ENCODE measurements at places on chromosomes 12 and 14.

DNA sequence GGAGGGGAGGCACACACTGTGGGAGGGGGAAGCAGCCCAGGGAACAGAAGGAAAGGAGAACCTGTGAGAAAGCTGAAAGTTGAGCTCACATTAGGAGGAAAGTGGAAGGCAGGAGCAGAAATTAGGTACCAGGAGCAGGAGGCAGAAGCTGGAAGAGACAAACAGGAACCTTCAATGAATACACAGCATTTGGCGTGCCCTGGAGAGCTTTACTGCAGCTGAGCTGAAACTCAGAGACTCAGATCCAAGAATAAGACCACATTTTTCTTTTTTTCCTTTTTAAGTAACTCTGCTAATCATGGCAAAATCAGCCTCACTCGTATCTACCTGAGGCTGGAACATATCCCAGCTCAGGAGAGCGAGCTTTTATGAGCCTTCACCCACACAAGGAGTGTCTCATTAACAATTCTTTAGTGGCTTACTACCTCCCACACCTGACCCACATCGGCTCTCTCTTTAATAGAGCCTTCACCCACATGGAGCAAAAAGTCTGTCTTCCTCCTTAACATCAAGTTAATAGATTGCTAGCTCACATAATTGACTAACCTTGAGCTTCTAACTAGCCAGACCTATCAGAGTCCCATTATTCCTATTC is 18.2 kb upstream of the CERS5 start:
- DNase-seq: no peak

DNA sequence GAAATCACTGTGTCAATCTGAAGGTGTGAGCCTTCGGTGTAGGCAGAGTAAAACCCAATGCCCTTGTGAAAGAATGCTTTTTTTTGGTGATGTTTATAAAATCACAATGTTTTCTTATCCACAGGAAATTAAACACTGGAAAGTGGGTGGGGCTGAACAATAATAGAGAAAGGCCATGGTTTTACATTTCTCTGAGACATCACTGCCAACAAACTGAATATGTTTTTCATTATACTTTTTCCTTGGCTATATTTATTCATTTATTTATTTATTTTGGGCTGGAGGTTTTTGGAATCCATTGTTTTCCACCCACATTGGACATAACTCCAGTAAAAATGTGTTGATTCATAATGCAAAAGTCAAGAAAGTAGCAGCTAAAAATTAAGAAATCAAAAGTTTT is 16.9 kb downstream of the LRRK2 start:
- DNase-seq: no peak

- no peak for DNase-seq
These were observed 149.9 kb downstream of the KIF26A start for GRCh38 chr14:104288272-104288671.

DNA sequence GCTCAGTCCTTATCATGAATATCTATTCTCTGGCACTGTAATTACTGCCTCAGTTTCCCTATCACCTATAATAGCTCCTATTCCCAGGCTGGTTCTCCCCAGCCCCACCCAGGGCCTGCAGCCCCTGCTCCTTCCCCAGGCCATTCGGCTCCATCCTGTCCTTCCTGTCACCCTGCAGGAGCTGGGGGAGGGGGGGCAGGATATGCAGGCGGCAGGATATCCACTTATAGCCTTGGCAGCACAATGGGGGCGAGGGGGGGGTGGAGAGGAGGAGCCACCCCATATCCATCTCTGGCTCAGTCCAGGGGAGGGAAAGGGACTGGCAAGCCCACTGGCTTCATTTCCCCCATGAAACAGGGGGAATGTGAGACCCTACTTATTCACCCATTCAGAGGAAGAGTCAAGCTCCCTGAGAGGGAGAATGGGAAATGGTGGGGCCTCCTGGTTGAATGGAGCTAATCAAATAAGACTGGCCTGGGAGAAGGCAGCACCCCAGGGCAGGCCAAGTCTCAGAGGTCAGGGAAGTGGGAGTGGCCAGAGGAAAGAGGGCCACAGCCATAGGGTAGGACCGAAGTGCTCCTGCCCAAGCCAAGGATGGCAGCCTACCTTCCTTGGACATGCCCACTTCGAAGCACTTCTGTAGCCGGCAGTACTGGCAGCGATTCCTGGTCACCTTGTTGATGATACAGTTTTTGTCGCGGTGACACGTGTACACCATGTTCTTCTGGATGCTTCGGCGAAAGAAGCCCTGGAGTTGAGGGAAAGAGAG is 7.8 kb upstream of the ITGB7 start:
- DNase-seq: peak; percentile 54

DNA sequence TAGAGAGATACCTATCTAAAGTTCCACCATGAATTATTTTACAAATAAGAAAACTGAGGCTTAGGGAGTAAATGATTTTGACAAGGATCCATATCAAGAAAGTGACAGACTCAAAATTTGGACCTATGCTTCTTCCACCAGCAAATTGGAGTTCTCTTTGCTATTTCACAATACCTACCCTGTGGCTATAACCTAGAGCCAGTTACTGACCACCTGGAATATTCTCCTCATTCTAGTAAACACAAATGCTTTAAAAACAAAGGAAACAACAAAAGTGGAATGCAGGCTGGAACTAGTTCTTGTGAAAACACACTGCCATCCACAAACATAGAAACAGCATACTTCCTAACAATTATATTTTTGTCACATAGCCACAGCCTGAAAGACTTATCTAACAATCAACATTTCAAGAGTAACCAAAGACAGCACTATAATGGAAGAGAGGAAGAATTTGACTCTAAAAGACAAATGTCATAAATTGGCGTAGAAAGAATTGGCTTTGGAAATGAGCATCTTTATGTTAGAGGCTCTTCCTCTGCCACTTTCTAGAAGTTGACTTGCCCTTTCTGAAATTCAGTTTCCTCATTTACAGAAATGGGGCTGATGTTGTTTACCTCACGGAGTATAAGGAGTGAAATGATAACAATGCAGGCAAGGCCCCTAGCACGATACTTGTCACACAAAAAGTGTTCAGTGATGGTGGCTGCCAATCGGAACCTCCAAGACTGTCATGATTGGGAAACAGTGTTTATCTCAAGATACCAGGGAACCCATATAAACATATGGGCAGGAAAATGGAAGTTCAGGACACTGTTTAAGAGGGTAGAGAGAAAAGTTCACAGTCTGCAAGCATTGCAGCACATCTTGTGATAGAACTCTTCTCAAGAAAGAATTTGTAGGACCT is 138.6 kb upstream of the LGR5 start:
- no peak for DNase-seq

DNA sequence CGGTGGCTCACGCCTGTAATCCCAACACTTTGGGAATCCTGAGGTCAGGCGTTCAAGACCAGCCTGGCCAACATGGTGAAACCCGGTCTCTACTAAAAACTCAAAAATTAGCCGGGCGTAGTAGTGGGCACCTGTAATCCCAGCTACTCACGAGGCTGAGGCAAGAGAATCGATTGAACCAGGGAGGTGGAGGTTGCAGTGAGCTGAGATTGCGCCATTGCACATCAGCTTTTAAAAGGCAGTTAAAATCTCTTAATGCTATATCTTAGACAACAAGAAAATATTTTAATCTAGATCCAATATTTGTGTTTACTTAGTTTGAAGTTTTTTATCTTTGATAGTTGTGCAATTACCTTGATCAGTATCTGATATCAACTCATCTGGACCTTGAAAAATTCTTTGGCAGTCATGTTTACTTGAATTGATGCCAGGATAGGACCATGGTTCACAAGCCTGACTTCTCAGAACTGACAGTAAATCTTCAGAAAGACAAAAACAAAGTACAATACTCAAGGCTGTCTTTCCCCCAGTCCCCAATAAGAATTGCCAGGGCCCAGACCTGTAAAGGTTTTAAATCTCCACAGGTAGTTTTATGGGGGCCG is 135.0 kb upstream of the AEBP2 start:
- DNase-seq: no peak

DNA sequence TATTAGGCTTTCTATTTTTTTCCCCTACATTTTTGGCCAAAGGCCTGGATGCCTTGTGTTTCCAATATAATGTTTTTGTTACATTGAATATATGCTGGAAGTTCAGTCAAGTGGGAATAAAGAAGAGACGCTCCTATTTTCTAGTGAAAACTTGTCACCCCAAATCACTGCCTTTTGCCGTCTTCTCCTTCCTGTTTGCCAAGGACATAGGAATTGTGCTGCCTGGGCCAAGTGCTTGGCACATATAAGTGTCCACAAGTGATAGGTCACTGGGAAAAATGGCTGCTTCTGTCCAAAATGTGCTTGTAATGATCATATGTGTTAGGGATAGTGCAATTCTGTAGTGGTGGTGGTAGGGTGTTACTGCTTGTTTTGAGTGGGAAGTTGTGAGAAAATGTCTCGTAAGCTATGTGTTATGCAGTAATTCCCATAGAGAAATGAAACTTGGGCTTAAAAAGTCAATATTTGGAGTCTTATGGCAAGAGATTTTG is 11.6 kb upstream of the KCNJ8 start:
- DNase-seq: no peak

- no peak for DNase-seq
These were observed 682 bp downstream of the FLRT2 start for GRCh38 chr14:85530626-85531025.

GRCh38 chr14:20468764-20469241 is 403 bp upstream of the PNP start:
- DNase-seq: no peak

- no peak for DNase-seq
These were observed 53.4 kb downstream of the HNRNPC start for GRCh38 chr14:21215879-21216251.

DNA sequence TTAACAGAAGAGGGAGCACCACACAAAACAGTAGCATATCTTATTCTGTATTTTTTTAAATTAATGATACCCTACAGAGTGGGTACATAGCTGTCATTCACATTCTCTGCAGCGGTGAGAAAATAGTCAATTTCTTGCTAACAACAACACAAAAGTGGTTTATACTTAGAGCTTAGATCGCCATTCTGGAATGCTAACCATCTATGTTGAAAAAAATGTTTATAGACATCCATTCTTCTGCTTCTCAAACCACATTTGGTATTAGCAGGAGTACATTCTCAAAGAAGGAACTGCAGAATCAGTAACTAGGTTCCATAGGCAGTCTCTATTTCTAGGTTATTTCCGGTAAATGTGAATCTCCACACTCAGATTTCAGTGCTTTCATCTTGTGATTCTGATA is 185.9 kb downstream of the PPFIA2 start:
- DNase-seq: no peak

DNA sequence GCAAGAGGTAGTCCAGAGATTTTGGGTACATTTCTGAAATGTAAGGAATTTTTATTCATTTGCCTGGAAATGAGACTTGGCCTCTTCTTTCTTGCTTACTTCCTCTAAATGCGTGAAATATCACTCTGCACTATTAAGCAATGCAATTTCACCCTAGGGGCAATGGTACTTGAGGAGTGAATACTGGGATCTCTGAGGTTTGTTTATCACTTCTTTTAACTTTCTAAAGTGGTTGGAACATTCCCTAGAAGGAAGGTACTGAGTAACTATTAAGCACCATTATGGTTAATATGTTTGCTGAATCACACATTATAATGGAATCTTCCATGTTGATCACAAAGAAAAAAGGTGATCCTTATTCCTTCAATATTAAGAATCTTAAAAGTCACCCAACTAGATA is 120.9 kb upstream of the CAND1 start:
- DNase-seq: no peak

DNA sequence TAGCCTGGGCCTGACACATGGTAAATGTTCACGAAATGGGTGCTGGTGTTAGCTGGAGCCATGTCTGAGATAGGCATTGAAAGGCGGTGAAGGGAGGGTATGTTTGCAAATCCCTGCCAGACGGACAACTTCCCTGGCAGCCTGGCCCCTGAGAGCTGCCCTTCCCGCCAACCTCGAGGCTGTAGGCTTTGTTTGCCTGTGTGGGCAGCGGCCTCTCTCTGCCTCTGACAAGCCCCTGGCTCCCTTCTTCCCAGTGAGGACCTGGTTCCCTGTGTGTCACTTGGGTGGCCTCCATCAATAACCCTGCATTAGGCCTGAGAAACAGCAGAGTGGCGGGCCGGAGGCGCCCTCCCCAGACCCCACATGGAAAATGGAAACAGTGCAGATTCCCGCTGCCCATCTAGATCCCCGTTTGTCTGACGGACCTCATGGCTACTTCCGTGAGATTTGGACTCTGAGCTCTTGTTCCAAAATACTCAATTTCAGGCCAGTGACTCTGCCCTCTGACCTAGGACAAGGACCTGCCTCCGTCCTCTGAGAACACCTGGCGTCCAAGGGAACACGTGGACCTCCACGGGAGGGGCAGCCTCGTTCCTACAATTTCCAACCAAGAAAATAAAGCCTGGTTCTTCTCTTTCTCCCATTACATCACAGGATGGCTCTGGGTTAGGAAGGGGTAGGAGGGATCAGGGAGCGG is 325.5 kb downstream of the DPF3 start:
- no peak for DNase-seq

DNA sequence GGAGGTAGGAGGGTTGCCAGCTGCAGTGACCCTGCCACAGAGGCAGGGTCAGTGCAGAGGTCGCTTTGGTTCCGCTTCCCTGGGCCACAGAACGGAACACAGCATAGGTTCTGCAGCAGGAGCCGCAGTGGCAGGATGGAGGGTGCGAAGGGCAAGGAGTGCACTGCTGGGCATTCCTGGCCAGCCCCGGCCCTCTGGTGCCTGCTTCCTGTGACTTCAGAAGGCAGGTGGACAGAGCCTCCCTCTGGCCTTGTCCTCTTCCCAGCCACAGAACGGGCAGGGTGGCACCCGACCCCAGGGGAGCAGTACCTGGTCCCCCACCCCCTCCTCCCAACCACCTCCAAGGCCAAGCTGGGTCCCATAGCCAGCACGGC is 37.7 kb downstream of the SLC8B1 start:
- DNase-seq: no peak

GRCh38 chr12:74563927-74564326 is 26.3 kb downstream of the ATXN7L3B start:
- DNase-seq: no peak

GRCh38 chr14:59332727-59333126 is 132.5 kb downstream of the GPR135 start:
- DNase-seq: no peak

- no peak for DNase-seq
These were observed 45.3 kb downstream of the SPRING1 start for GRCh38 chr12:116692605-116693004.

GRCh38 chr14:104119488-104120251 is 18.7 kb upstream of the KIF26A start:
- DNase-seq: no peak

- no peak for DNase-seq
These were observed 43.7 kb downstream of the TESPA1 start for GRCh38 chr12:54940727-54941315.

DNA sequence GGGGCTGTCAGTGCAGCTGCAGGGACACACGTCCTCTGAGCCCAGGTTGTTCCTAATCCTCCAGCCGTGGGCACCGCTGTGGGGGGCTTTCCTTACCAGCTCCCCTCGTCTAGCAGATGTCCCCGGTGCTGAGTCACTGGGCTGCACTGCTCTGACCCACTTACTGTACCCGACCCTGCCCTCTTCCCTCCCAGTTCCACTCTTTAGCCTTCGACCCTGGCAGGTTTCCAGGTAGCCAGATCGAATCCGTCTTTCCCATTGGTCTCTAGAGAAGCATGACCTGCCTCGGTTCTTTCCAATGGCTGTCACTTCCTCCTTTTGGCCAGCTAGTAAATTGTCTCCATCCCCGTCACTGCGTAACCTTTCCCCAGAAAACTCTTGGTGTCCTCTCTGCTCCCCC is 48.4 kb downstream of the ELK3 start:
- no peak for DNase-seq

- DNase-seq: no peak
These were observed 262.9 kb downstream of the TMEM117 start for GRCh38 chr12:44098786-44099185.

GRCh38 chr12:65673156-65673690 is 151.1 kb upstream of the HMGA2 start:
- no peak for DNase-seq

Data from GDM1 (cell line).